ENCODE measurements at places on chromosomes 6 and 20.

DNA sequence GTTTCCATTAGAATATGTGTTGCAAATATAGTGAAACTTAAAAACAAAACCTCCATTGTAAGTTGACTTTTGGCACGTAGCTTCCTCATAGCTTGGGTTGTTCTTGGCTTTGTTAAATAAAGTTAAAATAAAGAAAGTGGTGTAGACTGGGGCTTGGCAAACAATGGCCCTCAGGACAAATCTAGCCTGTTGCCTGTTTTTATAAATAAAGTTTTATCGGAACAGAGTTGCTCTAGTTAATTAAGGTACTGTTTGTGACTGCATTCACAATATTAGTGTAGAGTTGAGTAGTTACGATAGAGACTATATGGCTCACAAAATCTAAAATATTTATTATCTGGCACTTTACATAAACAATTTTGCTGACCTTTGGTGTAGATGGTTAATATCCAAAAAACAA, 168.8 kb downstream of the CDKAL1 start:
- DNase-seq: no peak

DNA sequence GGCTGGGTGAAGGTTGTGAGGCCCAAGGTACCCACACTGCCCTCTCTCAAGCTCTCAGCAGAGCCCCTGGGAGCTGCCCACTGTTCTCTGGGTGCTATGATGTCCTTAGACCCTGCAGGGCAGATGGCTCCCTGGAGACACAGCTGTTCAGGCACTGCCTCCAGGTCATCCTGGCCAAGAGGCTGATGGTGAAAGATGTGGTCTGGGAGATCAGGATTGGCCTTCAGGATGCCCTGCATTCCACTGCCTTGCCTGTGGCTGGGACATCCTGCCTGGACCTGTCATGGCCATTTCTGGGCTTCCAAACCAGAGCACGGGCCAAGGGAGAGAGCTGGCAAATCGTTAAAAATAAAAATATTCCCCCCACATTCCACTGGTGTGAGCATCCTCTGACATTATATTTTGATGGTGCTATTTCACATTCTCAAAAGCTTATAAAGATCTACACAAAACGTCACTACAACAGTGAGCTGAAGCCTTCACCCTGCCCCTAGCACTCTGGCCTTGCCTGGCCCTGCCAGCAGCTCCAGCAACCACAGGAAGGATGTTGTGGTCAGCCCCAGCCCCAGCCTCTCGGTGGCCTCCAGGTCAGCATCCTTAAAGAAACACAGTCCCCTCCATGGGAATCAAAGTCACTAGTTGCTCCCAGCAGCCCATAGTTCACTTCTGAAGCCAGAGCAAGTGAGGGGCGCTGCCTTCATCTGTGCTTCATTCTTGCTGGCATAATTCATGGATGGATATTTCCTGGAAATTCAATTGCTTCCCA, 13.5 kb upstream of the KCNK16 start:
- peak; percentile 7 for DNase-seq

DNA sequence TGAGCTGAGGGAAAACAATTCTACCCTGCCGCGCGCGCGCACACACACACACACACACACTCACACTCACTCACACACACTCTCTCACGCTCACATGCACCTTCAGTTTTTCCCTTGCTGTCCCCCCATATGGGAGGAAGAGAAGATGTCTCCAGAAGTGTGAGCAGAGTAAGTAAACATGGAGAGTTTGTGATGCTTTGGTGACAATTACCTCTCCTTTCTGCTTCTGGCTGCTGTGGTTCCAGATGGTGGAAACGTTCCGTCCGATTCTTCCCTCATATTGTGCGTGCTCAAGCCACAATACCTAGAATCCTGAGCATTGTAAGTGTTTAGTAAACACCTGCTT, 86.7 kb downstream of the LINC00237 start:
- DNase-seq: no peak

DNA sequence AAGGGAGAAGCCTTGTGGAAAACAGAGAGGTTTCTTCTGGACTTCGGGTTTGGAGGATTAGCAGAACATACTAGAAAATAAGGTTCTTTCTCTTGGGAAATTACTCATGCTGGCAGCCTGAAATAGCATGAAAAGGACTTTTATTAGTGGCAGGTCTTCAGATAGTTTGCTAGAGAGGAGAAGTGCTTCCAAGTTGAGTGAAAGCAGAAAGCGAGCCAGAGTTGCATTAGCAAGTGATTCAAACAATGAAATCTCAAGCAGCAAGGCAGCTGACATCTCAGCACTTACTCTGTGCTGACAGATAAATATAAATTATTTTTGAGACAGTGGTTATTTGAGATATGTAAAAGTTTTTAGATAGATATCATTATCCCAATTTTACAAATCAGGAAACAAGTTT, 91.9 kb downstream of the PLCB4 start:
- DNase-seq: no peak

DNA sequence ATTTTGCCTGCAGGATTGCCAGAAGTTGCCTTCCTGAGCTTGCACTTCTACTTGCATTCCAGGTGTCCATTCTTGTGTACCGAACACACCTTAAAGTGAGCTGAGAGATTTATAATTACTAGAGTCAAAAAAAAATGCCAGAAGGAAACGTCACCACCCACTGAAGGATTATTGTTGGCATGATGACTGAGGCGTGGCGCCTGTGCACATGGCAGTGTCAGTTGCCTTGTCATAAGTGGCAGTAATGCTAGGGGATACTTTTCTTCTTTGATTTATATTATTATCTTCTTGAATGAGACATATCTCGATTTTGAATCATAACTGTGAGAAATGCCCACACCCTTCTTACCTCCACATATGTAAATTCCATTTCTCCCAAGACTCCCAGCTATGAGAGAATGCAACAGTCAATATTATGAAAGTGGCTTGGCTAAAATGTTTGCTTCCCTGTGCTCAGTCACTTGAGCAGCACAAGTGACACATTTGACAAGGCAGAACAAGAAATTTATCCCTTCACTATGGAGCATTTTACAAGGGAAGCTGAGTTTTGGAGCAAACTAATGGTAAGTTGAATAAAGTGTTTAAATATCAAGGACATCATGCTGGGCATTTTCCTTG, 149.5 kb upstream of the SASH1 start:
- no peak for DNase-seq

- DNase-seq: no peak
Observed at GRCh38 chr6:89936177-89936576, 41.9 kb downstream of the GJA10 start.

GRCh38 chr6:116221911-116222310, 32.0 kb downstream of the TSPYL4 start:
- no peak for DNase-seq

DNA sequence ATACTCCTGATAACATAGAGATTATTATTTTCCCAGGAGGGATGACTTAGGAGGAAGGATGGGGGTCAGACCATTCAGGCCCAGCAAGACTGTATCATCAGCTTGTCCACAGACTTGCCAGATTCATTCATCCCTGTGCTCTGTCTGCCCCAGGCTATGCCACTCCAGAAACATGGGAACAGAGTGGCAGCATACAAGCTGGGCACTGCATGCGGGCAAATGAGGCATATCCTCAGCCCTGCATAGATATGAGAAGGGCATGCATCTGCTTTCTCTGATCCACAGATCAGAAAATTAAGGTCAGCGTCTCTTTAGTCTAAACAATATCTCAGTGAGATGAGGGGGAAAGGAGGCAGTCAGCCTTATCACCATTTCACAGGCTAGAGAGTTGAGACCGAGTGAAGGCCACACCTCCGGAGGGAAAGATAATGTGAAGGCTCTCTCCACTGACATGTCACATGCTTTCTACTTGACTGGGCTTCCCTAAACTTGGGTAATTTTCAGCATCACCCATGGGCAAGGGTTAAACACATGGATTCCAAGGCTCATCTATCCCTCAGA, 140.5 kb downstream of the TFAP2B start:
- DNase-seq: no peak

- DNase-seq: no peak
Observed at GRCh38 chr6:35091346-35092083, 49.6 kb downstream of the TCP11 start.

DNA sequence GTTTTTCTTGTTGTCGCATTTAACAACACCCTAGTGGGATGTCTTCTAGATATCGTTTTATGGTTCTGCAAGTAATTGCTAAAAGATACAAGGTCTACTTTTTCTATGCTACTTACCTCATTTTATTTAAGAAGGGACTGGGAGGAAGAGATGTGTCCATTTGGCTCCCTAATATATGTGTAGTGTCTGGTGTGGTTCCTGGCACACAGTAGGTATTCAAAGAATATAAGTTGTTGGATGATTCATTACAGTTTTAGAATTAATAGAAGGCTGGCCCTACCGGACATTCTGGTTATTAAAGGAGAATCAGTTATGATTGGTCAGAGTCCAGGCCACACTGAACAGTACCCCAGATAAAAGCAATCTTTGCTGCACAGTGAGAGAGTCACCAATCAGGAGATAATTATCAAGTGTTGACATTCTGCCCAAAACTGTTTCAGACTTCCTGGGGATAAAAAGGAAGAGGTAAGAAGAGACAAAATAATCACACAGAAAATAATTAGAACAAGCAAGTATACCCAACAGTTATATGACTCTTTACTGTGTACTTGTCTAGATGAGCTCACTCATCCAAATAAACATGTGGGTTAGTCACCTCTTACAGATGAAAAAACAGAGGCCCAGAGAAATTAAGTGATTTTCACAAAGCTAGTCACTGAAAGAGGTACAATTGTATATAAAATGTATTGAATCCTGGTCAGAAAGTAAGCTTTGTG, 7.0 kb downstream of the TMEM244 start:
- DNase-seq: peak; percentile 76

DNA sequence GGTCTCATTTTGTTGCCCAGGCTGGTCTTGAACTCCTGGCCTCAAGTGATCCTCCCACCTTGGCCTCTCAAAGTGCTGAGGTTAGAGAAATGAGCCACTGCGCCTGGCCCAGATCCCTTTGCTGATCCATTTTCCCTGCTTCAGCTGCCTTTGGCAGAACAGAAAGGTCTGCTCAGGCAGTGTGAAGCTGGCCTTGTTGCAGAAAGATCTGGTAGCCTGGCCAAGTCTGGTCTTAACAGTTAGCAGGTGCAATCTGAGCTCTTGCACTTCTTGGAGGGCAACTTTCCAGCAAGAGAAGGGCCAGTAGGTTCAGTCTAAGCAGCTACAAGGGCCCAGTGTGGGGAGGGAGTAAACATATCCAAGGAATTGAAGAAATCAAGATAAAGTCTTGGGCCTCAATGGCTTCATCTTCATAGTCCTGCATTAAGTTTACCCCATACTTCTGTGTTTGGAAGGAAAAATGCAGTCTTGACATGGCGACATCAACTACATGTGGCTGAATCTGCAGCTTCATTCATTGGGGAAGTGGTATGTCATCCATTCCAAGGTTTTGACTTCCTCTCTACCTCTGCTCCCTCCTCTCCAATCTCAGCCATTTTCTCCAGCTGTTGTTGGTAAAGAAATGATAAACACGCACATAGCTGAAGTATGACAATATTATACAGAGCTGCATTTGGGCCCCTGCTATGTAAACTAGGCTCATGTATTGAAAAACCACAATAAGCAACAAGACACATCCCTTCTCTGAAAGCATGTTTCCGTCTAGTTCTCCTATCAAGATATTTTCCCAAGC, 39.0 kb upstream of the NEDD9 start:
- no peak for DNase-seq

GRCh38 chr20:20303320-20303719, 64.6 kb upstream of the INSM1 start:
- no peak for DNase-seq

DNA sequence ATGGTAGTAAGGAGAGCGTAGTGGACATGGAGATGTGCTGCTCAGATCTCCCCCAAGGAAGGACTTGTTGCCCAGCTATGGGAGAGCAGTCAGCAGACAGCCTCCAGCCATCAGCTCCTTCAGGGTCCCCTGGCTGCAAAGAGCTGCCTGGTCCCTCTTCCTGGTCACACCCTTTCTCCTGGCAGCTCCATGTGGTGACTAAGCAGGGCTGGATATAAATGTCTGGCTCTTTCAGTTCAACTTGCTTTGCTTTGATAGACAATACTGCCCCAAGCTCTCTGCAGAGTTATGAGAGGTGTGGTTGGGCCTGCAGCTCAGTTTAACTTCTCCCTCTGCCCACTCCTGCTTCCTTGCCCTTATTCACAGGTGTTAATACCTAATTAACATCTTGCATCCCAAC, 64.1 kb upstream of the DDR1 start:
- peak; percentile 71 for DNase-seq

DNA sequence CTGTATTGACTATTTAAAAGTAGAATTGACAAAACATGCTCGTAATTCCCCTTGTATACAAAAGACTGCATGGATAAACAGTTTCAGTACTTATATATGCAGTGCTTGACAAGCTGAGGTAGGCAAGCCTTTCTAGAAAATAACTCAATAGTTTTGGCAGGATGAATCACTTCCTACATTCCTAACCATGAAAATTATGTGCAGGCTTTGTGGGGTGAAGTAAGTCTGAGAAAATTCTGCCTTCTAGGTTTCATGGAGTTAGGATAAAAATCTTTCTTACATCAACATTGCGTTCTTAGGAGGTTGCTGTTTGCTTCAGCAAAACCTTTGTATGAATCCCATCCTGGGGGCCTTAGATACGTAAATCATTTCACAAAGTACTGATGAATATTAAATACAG, 801.4 kb upstream of the EYS start:
- DNase-seq: peak; percentile 71

DNA sequence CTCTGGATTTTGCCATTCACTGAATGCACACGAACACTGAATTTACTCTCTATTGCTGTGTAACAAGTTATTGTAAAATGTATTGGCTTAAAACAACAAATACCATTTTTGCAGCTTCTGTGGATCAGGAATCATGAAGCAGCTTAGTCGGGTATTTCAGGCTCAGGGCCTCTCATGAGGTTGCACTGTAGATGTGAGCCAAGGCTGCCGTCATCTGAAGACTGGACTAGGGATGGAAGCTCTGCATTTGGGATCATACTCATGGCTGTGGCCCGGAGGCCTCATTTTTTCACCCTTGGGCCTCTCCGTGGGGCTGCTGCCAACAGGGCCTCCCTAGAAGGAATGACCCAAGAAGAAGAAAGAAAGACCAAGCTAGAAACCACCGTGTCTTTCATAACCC, 492.4 kb upstream of the CDH4 start:
- no peak for DNase-seq

- no peak for DNase-seq
Observed at GRCh38 chr20:20993372-20993771, 112.8 kb downstream of the LINC00237 start.

DNA sequence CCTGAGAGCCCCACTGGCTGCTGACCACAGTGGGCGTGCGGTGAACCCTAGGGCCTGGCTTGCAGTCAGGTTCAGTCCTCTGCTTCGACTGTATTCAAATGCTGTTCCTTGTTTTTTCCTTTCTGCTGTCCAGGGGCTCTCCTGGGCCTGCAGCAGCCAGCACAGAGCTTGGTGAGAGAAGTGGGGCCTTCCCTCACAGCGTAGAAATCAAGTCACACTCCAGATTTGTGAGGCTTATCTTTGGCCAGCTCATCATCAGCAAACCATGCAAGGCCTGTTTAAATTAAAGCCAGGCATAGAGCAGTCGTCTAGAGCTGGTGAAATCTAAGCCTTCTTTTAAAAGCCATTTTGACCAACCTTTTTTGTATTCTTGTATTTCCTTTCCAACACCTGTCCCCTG, 8.4 kb downstream of the FAM120B start:
- DNase-seq: no peak
